ENCODE measurements at places on chromosomes 1 and 21.

- DNase-seq, result no peak
Measured at GRCh38 chr21:41229509-41230248, 61.7 kb downstream of the BACE2 start.

GRCh38 chr1:103146166-103146565 is 37.8 kb upstream of the COL11A1 start:
- DNase-seq, result no peak

- DNase-seq, result no peak
Measured at GRCh38 chr1:83067954-83068353, 931.0 kb downstream of the TTLL7 start.

DNA sequence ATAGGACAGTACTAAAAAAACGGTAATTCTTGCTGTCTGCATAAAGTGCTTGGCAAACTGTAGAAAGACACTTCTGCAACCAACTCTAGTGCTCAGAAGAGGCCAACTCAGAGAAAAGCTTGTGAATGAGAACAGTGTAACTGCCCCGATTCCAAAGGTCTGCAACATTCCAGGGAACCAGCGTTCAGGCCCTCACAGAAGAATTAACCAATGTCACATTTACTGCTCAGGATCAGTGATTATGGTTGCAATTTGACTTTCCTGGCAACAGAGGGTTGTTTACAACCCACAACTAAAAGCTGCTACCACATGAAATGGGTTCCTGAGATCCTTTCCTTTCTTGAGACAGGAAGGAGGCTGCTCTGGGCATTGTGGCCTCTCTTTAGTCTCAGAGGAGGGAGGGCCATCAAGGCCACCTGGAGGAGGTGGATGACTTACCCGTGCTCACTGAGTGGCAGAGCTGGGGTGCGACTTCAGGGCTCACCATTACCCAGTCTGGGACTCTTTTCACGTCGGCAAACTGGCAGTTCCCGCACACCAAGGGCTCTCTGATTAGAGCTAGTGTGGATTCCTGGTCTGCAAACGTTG is 15.3 kb downstream of the SRSF4 start:
- DNase-seq, result no peak

GRCh38 chr1:164648636-164649035 is 89.7 kb downstream of the PBX1 start:
- no peak for DNase-seq

DNA sequence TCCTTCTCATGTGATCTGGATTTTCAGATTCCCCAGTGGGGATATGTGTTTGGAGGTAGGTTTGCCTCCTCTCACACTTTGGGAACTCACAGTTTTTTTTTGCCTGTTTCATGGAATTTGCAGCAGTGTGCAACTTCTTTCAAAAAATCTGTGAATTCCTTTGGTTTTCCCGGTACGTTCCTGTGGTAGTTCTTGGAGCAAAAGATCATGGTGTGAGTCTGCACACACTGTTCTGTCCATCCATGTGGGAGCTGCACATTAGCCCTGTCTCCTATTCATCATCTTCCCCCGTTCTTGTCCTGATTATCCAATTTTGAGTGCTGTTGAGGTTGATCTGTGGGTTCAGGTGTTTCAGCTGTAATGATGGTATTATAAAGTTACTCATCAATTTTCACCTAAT is 30.3 kb upstream of the TACSTD2 start:
- no peak for DNase-seq

- no peak for DNase-seq
Measured at GRCh38 chr1:56357927-56358690, 221.3 kb downstream of the PLPP3 start.

DNA sequence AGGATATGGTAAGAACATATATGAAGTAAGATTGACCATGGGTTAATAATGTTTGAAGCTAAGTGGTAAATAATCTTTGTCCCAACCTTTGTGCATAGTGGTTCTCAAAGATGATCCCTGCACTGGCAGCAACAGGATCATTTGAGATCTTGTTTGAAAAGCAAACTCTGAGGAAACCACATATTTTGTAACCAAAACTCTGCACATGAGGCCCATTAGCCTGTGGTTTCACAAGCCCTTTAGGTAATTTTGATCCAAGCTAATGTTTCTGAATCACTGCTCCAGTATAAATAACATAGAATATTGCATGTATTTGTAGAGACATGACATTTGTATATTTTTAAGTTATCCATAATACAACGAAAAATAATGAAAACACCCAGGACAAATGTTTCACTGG is 147.9 kb upstream of the RGS18 start:
- DNase-seq, result no peak

GRCh38 chr1:34690269-34690668 is 64.6 kb upstream of the GJB5 start:
- no peak for DNase-seq

DNA sequence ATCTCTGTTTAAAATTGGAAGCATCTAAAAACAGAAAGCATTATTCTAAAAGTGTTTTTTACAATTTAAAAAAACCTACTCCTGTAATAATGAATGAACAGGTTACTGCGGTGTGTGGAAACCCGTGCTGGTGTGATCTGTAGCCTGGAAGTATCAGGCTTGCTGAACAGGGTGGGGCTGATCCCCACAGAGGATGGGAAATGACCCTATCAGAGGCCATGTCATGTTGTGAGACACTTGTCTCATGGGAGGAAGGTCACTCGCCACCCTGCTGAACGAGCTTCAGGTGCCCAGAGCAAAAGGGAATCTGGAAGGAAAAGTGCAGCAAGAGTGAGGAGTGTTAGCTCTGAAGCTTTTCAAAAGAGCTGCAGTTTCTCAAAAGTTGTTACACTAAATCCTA is 320.7 kb downstream of the RRAGC start:
- no peak for DNase-seq

- DNase-seq, result no peak
Measured at GRCh38 chr1:53890522-53890941, 935 bp upstream of the YIPF1 start.

DNA sequence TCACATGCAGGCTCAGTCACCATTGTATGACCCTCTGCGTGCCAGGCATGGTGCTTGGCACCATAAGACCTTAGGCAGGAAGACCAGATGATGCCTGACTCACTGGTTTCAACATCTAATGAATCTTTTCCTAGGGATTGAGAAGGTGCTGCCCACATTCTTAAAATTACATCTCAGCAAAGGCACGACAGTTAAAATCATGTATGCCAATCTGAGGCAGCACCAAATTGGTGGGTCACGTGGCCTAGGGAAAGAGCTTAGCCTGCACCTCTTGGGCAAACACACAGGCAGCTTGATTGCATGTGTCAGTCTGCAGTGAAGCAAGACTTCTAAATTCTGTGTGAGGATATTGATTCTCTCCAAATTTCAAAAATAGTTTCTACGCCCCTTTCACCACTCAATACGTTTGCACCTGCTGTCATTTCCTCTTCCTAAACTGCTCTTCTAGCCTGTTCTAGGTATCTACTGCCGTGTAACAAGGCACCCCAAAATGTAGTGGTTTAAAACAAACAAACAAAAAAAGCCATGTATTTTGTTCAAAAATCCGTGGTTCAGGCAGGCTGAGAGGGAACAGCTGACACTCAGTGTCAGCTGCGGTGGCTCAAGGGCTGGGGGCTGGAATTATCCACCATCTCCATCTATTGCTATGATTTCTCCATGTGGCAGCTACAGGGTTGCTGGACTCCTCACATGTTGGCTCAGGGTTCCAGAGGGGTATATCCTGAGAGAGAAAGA is 160.2 kb upstream of the FGGY start:
- no peak for DNase-seq

GRCh38 chr1:220877377-220878095 is 1.7 kb upstream of the HLX start:
- DNase-seq, result no peak

DNA sequence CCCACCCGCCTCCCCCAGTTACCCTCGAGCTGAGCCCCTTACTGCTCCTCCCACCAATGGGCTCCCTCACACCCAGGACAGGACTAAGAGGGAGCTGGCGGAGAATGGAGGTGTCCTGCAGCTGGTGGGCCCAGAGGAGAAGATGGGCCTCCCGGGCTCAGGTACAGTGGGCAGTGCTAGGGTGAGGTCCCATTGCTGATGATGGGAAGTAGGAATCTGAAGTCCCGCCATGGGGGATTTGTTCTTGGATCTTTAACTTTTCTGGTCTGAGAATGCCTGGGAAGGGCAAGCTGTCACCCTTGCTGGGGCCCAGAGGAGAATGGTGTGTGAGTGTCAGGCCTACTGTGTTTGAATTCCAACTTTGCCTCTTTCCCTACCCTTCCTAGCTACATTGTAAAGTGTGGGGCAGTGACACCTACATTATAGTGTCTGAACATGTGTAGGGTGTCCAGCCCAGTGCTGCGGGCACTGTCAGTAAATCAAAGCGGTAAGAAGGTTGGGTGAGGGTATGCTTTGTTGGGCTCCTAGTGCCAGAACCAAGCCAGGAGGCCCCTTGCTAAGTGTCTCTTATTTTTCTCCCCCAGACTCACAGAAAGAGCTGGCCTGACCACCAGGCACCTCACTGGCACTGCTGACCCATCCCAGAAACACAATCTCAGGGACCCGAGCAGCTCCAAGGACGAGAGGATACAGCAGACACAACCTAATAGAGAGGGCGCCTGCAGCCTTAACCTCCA is 44.7 kb downstream of the YARS1 start:
- no peak for DNase-seq

DNA sequence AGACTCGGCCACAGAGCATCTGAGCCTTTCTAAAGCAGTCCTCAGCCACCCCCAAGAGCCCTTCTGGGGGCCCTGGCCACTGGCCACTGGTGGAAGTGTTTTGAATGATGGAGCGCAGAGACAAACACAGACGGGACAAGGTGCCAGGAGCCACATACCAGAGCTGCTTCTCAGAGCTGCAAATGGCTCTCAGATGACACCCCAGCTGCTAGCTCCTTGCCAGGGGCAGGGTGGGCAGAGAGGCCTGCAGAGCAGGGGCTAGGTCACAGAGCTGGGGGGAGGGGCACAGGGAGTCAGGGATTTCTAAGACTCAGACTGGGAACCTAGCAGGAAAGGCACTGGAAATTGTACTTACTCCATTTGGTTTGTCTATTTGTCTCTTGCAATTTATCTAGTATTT is 30.4 kb downstream of the KCNN3 start:
- no peak for DNase-seq

DNA sequence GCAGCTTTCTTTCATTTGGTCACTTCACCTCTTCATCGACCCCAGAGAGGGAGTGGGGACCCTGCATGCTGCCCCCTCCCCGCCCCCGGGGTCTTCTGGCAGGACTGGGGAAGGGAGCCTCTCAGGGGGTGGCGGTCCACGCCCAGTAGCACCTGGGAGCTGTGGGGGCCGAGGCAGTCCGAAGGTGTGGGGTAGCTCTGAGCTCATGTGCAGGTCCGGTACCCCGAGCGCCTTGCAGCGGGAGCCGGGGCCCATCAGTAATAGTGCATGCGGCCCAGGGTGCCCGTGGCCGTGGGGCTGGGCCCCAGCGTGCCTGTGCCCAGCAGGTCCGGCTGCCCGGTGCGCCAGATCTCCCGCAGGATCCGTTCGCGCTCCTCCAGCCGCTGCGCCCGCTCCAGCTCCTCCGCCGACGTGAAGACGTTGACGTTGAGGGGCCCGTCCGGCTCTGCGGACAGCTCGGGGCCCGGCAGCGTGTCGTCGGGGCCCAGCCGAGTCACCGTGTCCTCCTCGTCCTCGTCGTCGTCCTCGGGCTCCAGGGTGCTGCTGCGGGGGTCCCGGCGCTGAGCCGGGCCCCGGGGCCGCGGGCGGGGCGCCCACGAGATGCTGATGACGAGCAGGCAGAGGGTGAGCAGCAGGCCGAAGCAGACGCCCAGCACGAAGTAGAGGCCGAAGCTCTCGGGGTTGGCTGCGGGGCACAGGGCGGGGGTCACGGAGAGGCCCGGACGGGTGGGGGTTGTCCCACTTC is 1.2 kb downstream of the EVA1B start:
- DNase-seq, result no peak

DNA sequence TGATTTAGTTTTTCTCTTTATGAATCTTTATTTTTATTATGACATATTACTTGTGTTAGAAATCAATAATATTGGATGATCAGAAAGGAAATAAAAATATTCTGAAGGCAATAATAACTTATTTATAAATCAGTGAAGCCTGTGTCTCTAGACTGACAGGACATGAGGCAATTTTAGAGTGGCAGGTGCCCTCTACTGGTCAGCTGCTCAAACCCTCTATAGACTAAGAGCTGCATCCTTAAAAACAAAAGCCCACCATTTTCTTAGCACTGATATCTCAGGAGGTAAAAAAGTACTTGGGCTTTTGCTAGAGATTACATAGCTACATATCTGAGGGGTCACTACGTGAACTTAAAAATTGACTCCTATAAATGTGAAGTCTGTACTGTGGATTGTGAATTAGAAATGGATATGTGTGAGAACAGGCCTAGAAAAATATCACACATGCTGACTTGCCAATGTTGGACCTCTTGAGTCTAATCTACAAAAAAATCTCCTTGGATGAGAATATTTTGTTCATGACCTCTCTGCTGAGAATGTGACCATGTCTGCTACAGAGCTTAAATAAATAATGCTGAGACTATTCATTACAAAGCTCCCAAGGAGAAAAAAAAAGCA is 597.9 kb upstream of the ADAMTS5 start:
- no peak for DNase-seq

GRCh38 chr1:161404051-161404597 is 36.4 kb upstream of the CFAP126 start:
- DNase-seq, result no peak

GRCh38 chr1:172040466-172040865 is 199.2 kb downstream of the DNM3 start:
- DNase-seq, result no peak

DNA sequence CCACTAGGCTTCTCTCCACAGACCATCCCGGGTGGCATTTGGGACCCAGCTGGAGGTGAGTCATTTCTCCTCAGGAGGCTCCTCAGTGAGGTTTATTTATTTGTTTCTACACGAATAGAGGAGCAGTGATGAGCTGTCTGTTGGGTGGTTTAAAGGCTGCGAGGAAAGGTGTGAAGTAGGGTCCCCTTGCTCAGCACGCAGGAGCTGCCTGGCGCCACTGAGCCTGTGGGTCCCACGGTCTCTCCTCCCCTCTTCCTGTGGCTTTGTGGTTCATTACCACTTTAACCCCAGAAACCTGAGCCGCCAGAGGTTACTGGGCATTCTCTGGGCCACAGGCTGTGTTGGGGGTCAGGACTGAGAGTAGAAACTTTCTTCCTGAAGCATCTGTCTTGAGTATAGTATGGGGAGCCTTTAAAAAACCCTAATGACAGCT is 39.9 kb downstream of the IL6R start:
- no peak for DNase-seq

GRCh38 chr1:8607906-8608305 is 209.5 kb downstream of the RERE start:
- DNase-seq, result no peak

DNA sequence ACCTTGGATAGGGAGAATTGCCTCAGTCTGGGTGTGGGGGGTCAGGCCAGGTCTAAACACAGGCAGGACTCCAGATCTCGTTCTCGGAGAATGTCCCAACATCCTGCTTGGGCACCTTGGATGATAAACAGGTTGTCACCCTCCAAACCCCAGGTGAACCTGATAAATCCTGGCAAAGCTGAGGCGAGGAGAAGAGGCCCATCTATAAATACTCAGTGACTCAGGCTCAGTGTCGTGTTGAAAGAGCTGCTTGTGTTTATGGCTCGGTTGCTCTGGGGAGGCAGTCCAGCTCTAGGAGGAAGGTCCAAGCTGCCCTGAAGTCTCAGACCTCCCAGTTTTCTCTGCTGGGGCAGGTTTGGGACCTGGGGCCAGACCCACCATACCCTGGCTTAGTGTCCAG is 15.8 kb upstream of the TRIM63 start:
- no peak for DNase-seq

GRCh38 chr1:172324086-172324485 is 96.4 kb upstream of the C1orf105 start:
- no peak for DNase-seq

GRCh38 chr1:203593723-203594122 is 32.9 kb upstream of the ATP2B4 start:
- DNase-seq, result no peak

- no peak for DNase-seq
Measured at GRCh38 chr1:193356249-193356648, 169.8 kb upstream of the B3GALT2 start.

Data from NCI-H2171 (cell line).